ENCODE measurements at places on chromosomes 4 and X. TPM values are rescaled to one million over a fixed set of nuclear protein-coding genes. Genes with fewer than 3 reads are reported as not detected.

DNA sequence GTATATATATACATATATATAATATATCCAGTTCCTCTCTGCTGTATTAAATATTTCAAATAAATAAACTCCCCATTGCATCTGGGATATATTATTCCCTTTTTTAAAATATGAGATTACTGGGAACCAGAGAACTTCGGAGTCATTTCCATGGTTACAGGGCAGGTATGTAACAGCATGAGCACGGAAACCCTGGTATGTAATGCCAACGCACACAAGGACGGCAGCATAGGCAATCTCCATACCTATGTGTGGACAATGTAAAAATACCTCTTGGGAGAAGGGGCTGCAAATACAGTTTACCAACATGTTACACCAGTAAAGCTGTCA lies 62.8 kb downstream of the NUDT10 start:
- H3K4me3 ChIP-seq: peak overlapping the region; percentile 84
- no peak for DNase-seq
- peaks cover 3% of the 10 kb centered on the region for H3K36me3 ChIP-seq
- peak overlapping the region; percentile 89 for H3K27ac ChIP-seq
- H3K27me3 ChIP-seq: no peaks in the 10 kb centered on the region
- peaks cover 17% of the 10 kb centered on the region for H3K4me1 ChIP-seq

GRCh38 chr4:139229534-139230039 lies 50.4 kb downstream of the MGARP start:
- no peak for DNase-seq
- H3K4me1 ChIP-seq: peaks cover 2% of the 10 kb centered on the region
- no peak overlapping the region for H3K27ac ChIP-seq
- no peak overlapping the region for H3K4me3 ChIP-seq

GRCh38 chr4:77465271-77465670 lies 140.3 kb upstream of the CXCL13 start:
- no peak for DNase-seq
- no peak overlapping the region for H3K27ac ChIP-seq
- H3K4me3 ChIP-seq: no peak overlapping the region
- H3K4me1 ChIP-seq: no peaks in the 10 kb centered on the region
- H3K36me3 ChIP-seq: no peaks in the 10 kb centered on the region

GRCh38 chrX:139691493-139691842 lies 16.5 kb downstream of the MCF2 start:
- H3K4me1 ChIP-seq: peaks cover 2% of the 10 kb centered on the region
- peaks cover 16% of the 10 kb centered on the region for H3K27me3 ChIP-seq
- no peaks in the 10 kb centered on the region for H3K36me3 ChIP-seq
- peak overlapping the region; percentile 46 for H3K4me3 ChIP-seq
- no peak overlapping the region for H3K27ac ChIP-seq

DNA sequence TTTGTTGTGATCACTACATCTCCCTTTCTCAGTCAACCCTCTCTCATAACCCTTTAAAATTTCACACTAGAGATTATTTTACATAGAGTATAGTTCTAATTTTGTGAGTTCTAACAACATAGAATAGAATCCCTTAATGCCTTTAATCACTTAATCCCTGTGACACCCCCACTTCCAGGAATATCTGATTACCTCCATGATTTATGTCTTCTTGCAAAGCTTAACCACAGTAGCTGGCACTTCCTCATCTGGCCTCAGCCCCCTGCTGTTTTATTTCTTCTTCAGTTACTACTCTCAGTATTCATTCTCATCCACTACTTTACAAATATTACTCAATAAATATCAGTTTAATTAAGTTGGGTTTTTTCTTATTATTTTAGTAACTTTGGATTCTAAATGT lies 340.9 kb downstream of the CENPC start:
- H3K4me3 ChIP-seq: no peak overlapping the region
- H3K36me3 ChIP-seq: no peaks in the 10 kb centered on the region
- no peaks in the 10 kb centered on the region for H3K27me3 ChIP-seq
- no peak for DNase-seq

- H3K4me1 ChIP-seq: no peaks in the 10 kb centered on the region
- DNase-seq: no peak
- no peaks in the 10 kb centered on the region for H3K36me3 ChIP-seq
- no peak overlapping the region for H3K27ac ChIP-seq
- H3K27me3 ChIP-seq: no peaks in the 10 kb centered on the region
Measured at GRCh38 chr4:113997206-113997605, 17.8 kb upstream of the ARSJ start.

The AREG gene
- total RNA-seq: not detected

The CFAP99 gene
- total RNA-seq: not detected

The EXOC1L gene
- not detected for total RNA-seq
